ENCODE measurements at places on chromosomes 13 and 19.
A peak's percentile ranks its signal among the peaks of the same experiment; 100 is the strongest.

- no peaks in the 10 kb centered on the region for H3K27me3 ChIP-seq
- no peak overlapping the region for H3K4me3 ChIP-seq
- H3K4me1 ChIP-seq: peaks cover 9% of the 10 kb centered on the region
- no peaks in the 10 kb centered on the region for H3K36me3 ChIP-seq
- no peak for DNase-seq
Observed at GRCh38 chr19:31073485-31074198, 275.6 kb downstream of the TSHZ3 start.

DNA sequence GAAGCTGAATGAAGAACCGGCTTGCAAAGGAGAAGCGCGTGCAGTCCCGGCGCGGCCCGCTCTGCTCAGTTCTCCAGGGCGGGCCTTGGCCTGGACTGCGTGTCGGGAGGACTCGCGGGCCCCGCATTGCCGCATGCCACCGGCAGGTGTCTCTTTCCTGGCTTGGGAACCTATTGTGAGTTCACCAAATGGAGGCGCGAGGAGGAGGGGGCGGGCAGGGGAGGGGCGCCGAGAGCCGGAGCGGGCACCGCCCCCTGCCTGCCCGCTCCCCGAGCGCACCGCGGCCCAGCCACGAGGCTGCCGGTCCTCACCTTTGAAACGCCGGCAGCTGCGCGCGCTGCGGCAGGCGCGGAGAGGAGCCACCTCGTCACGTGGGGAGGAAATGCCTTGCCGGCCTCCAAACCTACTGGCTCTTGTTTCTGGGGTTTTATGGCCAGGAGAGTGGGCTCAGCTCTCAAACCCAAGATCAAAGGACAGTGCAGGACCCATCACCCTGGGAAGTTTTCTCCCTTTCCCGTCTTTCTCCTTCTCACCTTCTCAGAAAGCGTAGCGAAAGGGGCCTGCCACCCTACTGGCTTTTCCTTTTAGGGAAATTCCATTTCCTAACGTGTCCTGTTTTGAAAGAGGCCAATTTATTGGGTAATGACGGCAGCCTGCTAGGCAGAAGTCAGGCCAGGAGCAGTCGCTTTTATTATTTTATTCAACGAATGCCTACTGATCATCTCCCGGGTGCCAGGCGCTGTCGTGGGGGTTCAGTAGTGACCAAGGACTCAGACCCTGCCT is 13.8 kb upstream of the UBE2L5 start:
- no peak overlapping the region for H3K4me3 ChIP-seq
- no peaks in the 10 kb centered on the region for H3K27me3 ChIP-seq
- peak; percentile 83 for DNase-seq
- H3K27ac ChIP-seq: no peak overlapping the region
- H3K4me1 ChIP-seq: no peaks in the 10 kb centered on the region

GRCh38 chr13:97798836-97799235 is 154.6 kb upstream of the IPO5 start:
- no peaks in the 10 kb centered on the region for H3K27me3 ChIP-seq
- no peak overlapping the region for H3K27ac ChIP-seq
- no peaks in the 10 kb centered on the region for H3K4me1 ChIP-seq
- no peak for DNase-seq
- no peaks in the 10 kb centered on the region for H3K36me3 ChIP-seq
- no peak overlapping the region for H3K4me3 ChIP-seq

DNA sequence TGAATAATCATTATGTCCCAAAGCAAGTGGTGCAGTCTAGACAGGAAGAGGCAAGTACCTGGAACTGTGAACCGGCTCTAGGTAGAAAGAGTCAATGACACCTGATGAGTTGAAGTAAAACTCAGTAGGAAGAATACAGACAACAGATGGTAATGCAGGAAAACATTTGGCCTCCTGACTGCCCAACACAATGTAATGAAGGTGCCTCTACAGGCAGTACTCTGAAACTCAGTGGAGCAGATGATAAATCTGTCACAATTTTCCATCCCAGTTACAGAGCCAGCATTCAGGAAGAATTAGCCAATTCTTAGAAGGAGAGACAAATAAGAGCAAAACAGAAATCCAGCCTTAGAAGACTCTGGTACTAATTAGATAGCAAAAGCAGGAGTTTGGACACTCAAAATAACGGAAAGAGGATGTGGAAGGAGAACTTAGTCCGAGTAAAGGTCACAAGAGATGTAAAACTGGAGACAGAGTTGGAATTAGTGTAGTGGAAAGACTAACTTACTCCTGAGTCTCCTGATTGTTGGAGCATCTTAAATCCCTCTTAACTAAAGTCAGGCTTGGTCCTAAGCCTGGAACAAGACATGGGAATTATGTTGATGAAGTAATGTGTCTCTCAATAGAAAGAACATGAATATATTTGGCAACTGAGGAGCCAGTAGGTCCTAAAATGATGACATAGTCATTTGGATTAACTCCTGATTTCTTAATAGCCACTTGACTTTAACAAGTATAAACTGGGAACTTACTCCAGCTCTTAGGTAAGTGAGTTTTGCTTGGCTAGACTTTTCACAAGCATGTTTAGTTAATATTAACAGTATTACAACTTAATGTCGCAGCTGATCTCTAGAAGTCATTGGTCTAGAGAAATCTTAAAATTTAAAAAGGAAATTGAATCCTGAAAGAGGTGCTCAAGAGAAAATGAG is 457.3 kb upstream of the MIR17HG start:
- no peaks in the 10 kb centered on the region for H3K27me3 ChIP-seq
- no peaks in the 10 kb centered on the region for H3K4me1 ChIP-seq
- no peak overlapping the region for H3K4me3 ChIP-seq
- H3K36me3 ChIP-seq: no peaks in the 10 kb centered on the region

- H3K4me1 ChIP-seq: no peaks in the 10 kb centered on the region
- H3K36me3 ChIP-seq: no peaks in the 10 kb centered on the region
- no peak for DNase-seq
- peaks cover 23% of the 10 kb centered on the region for H3K27me3 ChIP-seq
- peak overlapping the region; percentile 34 for H3K4me3 ChIP-seq
Observed at GRCh38 chr13:33015791-33016323, 366 bp upstream of the KL start.

All from iPS DF 6.9 (cell line).